K562 (cell line): ENCODE measurements at places on chromosomes 1 and 21. TPM values are rescaled to one million over a fixed set of nuclear protein-coding genes. Genes with fewer than 3 reads are reported as not detected.

- H3K4me3 ChIP-seq: no peak overlapping the region
- no peaks in the 10 kb centered on the region for H3K36me3 ChIP-seq
- DNase-seq: no peak
- H3K4me1 ChIP-seq: no peaks in the 10 kb centered on the region
- H3K27me3 ChIP-seq: peaks cover 58% of the 10 kb centered on the region
Observed at GRCh38 chr1:6918186-6918924, 133.1 kb downstream of the CAMTA1 start.

DNA sequence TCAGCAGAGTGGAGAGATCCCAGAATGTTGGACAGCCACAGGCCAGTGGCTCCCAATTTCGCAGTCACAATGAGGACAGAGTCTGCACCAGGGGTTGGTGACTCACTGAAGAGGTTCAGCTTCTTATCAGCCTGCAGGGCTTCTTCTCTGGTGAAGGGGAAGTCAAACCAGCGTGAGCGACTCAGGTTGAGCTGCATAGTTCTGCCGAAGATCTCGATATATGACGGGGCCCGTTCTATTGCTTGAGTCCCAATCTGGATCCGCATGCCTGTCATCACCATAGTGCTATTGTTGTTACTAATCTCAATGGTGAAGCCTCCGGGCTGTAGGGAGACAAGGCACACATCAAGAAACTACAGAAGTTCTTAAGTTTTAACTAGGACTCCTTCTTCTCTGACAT lies 58.5 kb downstream of the UBR4 start:
- no peaks in the 10 kb centered on the region for H3K4me1 ChIP-seq
- no peak overlapping the region for H3K27ac ChIP-seq
- H3K27me3 ChIP-seq: no peaks in the 10 kb centered on the region
- H3K36me3 ChIP-seq: peaks cover 100% of the 10 kb centered on the region

GRCh38 chr21:41250519-41250918 lies 66.1 kb upstream of the FAM3B start:
- peaks cover 33% of the 10 kb centered on the region for H3K27me3 ChIP-seq
- DNase-seq: no peak
- H3K36me3 ChIP-seq: no peaks in the 10 kb centered on the region

DNA sequence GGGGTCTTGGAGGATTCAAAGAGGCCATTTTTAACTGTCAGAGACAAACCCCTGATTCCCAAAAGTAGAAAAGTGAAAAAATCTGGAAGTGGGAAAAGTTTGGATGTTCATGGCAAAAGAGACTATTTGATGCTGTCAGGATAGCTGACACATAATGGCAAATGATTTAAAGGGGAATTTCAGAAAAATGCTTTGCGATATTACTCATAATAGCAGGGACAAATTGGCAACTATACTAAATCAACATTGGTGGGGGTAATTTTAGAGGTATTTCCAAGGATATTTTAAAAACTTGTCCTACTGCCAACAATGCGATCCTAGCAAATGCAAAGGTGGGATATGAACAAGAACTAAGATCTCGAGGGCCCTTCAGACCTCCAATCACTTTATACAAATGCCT lies 5.3 kb upstream of the GSTM4 start:
- no peak for DNase-seq
- no peak overlapping the region for H3K4me3 ChIP-seq
- H3K36me3 ChIP-seq: no peaks in the 10 kb centered on the region
- H3K4me1 ChIP-seq: peaks cover 7% of the 10 kb centered on the region
- H3K27ac ChIP-seq: no peak overlapping the region

TMEM52 gene
- 15.3 and 17.2 TPM in 2 replicates for polyA plus RNA-seq

SPRR3 gene
- not detected in 2 replicates for polyA plus RNA-seq

DNA sequence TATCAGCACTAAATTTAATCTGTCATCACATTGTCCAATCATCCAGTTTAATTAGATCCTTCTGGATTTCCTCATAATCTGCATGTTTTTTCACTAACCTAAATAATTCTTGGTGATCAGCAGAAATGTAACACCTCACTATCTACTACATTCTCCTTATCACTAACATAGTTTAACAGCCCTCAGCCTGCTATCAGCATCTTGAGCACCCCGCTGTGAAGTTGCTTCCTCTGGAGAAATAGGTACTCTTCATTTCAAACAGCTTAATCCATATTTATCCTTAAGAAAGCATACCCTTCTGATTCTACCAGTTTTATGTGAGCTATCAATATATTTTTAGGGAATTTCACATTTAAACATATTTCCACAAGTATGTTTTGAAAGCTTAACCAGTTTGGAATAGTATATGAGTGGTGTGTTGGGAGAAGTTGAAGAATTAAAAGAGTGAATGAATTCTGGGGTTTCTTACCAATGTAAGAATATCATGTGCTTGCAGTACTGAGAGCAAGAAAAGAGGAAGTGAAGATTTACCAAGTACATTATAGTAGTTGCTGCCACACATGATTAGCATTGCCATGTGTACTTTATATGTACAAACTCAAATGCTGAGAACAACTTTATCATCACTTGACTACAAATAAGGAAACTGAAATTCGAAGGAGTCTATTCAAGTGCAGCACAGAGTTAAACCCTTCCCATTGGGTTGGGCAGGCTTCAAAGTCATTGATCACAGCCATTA lies 771.1 kb upstream of the ADGRL4 start:
- no peaks in the 10 kb centered on the region for H3K27me3 ChIP-seq
- H3K36me3 ChIP-seq: no peaks in the 10 kb centered on the region
- H3K4me3 ChIP-seq: no peak overlapping the region
- no peaks in the 10 kb centered on the region for H3K4me1 ChIP-seq

- no peak overlapping the region for H3K27ac ChIP-seq
- H3K4me3 ChIP-seq: no peak overlapping the region
- DNase-seq: no peak
- H3K4me1 ChIP-seq: peaks cover 20% of the 10 kb centered on the region
Observed at GRCh38 chr1:234659538-234659937, 49.6 kb upstream of the IRF2BP2 start.

DNA sequence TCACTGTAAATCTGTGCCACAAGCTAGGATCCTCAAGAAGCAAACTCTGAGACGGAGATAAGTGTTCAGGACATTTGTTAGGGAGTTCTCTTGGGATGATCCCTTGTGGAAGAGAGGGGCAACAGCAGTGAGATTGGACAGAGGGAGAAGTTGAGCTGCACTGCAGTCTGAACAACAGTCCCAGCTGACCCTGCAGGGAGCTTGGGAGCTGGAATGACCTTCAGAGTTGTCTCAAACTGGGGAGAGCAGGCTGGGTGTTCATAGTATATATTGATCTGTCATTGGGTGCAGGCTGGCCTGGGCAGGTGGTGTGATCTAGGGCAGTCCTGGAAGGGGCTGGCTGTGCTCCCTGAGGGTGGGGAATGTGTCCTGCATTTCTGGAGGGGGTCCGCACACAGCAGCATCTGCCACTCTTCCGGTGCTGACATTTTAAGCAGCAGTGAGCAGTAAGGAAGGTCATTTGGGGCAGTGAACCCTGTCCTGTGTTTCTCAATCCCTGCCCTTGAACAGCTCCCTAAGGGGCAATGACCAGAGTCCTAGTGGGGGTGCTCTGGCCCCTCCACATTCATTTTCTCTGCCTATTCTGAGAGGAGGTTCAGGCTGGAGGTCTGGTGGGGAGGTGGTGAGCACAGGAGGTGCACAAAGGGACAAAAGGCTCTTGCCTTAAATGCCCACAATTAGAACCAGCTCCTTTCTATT lies 90.2 kb upstream of the PPM1J start:
- H3K4me1 ChIP-seq: peaks cover 3% of the 10 kb centered on the region; the same call in 1 of the 3 replicates
- H3K27ac ChIP-seq: no peak overlapping the region
- no peaks in the 10 kb centered on the region for H3K36me3 ChIP-seq
- DNase-seq: peak; percentile 11

GRCh38 chr1:171389171-171389570 lies 75.2 kb downstream of the FMO4 start:
- no peaks in the 10 kb centered on the region for H3K36me3 ChIP-seq
- H3K27me3 ChIP-seq: peaks cover 7% of the 10 kb centered on the region; the same call in 2 of the 3 replicates
- H3K4me1 ChIP-seq: no peaks in the 10 kb centered on the region
- no peak for DNase-seq
- no peak overlapping the region for H3K4me3 ChIP-seq

GRCh38 chr1:228937851-228938536 lies 202.7 kb downstream of the RHOU start:
- no peak overlapping the region for H3K4me3 ChIP-seq
- H3K27me3 ChIP-seq: peaks cover 19% of the 10 kb centered on the region
- no peak overlapping the region for H3K27ac ChIP-seq
- H3K4me1 ChIP-seq: no peaks in the 10 kb centered on the region
- DNase-seq: no peak
- no peaks in the 10 kb centered on the region for H3K36me3 ChIP-seq

DNA sequence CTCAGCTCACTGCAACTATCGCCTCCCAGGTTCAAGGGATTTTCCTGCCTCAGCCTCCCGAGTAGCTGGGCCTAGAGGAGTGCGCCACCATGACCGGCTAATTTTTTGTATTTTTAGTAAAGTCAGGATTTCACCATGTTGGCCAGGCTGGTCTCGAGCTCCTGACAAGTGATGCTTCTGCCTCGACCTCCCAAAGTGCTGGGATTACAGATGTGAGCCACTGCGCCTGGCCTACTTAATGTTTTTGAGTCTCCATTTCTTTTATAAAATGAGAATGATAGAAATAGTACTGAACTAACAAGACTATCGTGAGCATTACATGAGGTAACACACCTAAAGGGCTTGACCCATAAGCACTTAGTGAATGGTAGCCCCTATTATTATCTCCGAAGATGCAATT lies 21.4 kb downstream of the NUAK2 start:
- no peak overlapping the region for H3K27ac ChIP-seq
- no peaks in the 10 kb centered on the region for H3K36me3 ChIP-seq
- H3K27me3 ChIP-seq: peaks cover 40% of the 10 kb centered on the region
- peaks cover 6% of the 10 kb centered on the region for H3K4me1 ChIP-seq

SLC25A34 gene
- 0.22 and 0.57 TPM in 2 replicates for polyA plus RNA-seq

DNA sequence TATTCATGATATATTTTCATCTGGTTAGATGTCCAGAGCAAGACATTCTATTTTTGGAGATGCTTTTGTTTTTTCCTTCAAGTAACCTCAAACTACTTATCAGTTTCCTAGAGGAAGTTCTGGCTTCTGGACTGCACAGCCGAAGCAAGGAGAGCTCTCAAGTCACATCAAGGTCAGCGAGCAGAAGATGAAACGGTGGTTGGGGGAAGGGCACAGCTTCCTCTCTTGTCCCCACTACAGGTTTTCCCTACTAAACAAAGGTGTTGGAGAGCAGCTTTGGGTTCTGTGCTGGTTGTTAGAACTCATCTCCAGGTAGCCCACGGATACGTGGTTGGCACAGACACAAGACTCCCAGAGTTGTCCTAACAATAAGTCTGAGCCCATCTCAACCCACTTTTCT lies 5.1 kb upstream of the PLEKHO1 start:
- no peaks in the 10 kb centered on the region for H3K27me3 ChIP-seq
- peak overlapping the region; percentile 23; the same call in 1 of the 3 replicates for H3K27ac ChIP-seq
- no peaks in the 10 kb centered on the region for H3K36me3 ChIP-seq
- DNase-seq: no peak
- peaks cover 5% of the 10 kb centered on the region for H3K4me1 ChIP-seq
- no peak overlapping the region for H3K4me3 ChIP-seq

- H3K27ac ChIP-seq: peak overlapping the region; percentile 72; the same call in 2 of the 3 replicates
- H3K27me3 ChIP-seq: no peaks in the 10 kb centered on the region
- no peak for DNase-seq
- peaks cover 68% of the 10 kb centered on the region for H3K36me3 ChIP-seq
- H3K4me3 ChIP-seq: no peak overlapping the region
- peaks cover 30% of the 10 kb centered on the region for H3K4me1 ChIP-seq
Observed at GRCh38 chr1:207363871-207364270, 42.4 kb downstream of the CD55 start.

TMPRSS3 gene
- not detected in 2 replicates for polyA plus RNA-seq

DNA sequence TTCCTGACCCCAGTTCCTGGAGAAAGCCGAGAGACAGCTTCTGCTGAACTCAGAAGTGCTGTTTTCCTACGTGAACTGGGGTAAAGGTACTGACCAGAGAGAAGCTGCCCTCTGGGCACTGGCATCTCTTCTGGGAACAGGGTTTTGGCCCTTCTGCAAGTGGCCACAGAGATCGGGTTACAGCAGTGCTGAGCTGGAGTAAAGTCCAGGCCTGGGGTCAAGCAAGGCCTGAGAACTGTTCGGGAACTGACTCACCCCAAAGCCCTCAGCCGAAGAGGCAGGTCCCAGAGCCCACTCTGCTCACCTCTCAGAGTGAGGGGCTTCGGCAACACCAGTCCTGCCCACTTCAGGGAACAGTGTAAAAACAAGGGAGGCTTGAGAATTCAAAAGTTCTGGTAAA lies 177.2 kb upstream of the RUNX1 start:
- no peak for DNase-seq
- H3K36me3 ChIP-seq: no peaks in the 10 kb centered on the region
- H3K4me1 ChIP-seq: peaks cover 24% of the 10 kb centered on the region
- no peaks in the 10 kb centered on the region for H3K27me3 ChIP-seq

GRCh38 chr1:53847980-53848379 lies 9.9 kb upstream of the NDC1 start:
- H3K4me1 ChIP-seq: no peaks in the 10 kb centered on the region
- H3K27me3 ChIP-seq: no peaks in the 10 kb centered on the region
- H3K27ac ChIP-seq: no peak overlapping the region
- DNase-seq: no peak
- no peaks in the 10 kb centered on the region for H3K36me3 ChIP-seq

GRCh38 chr1:152034324-152034653 lies 2.5 kb downstream of the S100A11 start:
- peaks cover 35% of the 10 kb centered on the region for H3K36me3 ChIP-seq
- peaks cover 22% of the 10 kb centered on the region for H3K4me1 ChIP-seq
- peak overlapping the region; percentile 79 for H3K27ac ChIP-seq
- H3K27me3 ChIP-seq: no peaks in the 10 kb centered on the region
- no peak for DNase-seq

RRP15 gene
- 9.2 and 12.5 TPM in 2 replicates for polyA plus RNA-seq

- DNase-seq: no peak
- no peak overlapping the region for H3K4me3 ChIP-seq
- H3K36me3 ChIP-seq: no peaks in the 10 kb centered on the region
- no peak overlapping the region for H3K27ac ChIP-seq
Observed at GRCh38 chr21:17340081-17340480, 172.8 kb upstream of the CXADR start.

DNA sequence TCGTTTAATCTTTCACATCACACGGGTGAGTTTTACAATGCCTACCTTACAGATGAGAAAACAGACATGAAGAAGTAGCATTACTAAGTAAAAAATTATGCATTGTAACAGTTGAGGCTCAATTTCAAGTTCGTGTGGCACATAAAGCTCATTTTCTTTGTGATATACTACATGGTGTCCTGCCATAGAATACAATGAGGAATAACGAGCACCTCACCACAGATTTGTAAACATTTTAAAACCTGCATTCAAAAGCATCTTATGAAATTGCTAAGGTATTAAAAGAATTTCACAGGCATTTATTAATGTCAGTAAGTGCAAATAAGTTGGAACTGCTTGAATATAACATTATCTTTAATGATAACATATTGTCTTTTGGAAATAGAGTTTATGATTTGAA lies 47.8 kb upstream of the DEPDC1 start:
- no peak overlapping the region for H3K4me3 ChIP-seq
- no peaks in the 10 kb centered on the region for H3K4me1 ChIP-seq
- H3K36me3 ChIP-seq: no peaks in the 10 kb centered on the region
- H3K27me3 ChIP-seq: no peaks in the 10 kb centered on the region
- H3K27ac ChIP-seq: no peak overlapping the region

- no peak overlapping the region for H3K27ac ChIP-seq
- no peak for DNase-seq
- no peak overlapping the region for H3K4me3 ChIP-seq
- H3K4me1 ChIP-seq: no peaks in the 10 kb centered on the region
- H3K27me3 ChIP-seq: peaks cover 5% of the 10 kb centered on the region; the same call in 2 of the 3 replicates
Observed at GRCh38 chr1:41325801-41326200, 35.4 kb upstream of the FOXO6 start.

- H3K4me3 ChIP-seq: peak overlapping the region; percentile 35
- no peaks in the 10 kb centered on the region for H3K36me3 ChIP-seq
- H3K27ac ChIP-seq: peak overlapping the region; percentile 34; the same call in 1 of the 3 replicates
- peaks cover 53% of the 10 kb centered on the region for H3K27me3 ChIP-seq
- peaks cover 8% of the 10 kb centered on the region for H3K4me1 ChIP-seq
Observed at GRCh38 chr1:2133039-2133878, 61.3 kb downstream of the FAAP20 start.
